ENCODE measurements at places on chromosomes 16 and 17.

DNA sequence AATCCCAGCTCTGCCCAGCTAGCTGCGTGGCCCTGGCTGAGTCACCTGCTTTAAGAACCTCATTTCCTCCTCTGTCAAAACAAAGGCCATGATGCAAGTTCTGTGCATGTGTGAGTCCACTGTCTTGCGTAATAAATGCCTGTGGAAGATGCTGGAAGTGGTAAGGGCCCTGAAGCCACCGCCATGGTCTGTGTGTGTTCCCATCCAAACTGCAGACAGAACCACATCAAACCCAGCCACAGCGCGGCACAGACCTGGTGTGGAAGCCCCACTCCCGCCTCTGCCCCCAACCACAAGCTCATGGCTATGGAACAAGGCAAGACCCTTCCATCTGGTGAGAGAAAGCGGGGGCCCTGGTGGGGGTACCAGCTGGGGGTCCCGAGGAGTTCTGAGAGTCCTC lies 26.0 kb downstream of the NECAB2 start:
- no peak for DNase-seq

DNA sequence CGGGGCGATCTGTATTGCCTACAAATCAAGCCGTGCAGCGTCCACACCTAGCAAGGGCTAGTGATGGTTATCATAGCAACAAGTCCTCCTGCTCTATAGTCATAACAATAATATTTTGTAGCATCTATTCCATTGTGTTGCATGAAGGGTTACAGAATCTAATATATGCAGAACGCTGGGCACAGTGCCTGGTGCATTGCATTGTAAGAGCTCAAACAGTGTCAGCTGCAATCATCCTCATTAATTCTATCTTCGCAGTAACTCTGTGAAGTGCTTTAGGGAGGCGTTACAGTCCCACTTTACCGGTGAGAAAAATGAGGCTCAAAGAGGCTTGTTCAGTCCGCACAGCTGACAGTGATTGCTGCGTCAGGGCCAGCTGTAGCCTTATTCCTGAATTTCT lies 149.4 kb downstream of the RBFOX1 start:
- no peak for DNase-seq

DNA sequence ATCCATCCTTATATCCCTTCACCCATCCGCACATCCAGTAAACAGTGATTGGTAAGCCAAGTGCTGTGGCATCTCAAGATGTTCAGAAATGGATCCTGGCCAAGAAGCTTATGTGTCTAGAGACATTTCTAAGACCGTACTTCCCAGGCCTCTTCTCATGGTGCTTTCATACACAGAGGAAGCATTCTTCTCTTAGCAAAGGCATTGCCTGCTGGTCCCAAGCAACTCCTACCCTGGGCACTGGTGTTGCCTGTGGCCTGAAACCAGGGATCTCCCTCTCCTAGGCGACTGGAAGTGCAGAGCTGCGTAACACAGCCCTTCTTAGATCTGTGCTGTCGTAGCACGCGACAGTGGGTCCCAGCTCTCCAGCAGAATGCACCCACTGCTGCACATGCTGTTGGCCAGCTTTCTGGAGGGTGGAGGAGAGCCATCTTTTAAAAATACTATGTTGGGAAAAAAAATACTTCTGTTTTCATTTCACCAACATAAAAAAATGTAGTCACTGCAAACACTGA lies 182.9 kb downstream of the CCDC182 start:
- DNase-seq: no peak

DNA sequence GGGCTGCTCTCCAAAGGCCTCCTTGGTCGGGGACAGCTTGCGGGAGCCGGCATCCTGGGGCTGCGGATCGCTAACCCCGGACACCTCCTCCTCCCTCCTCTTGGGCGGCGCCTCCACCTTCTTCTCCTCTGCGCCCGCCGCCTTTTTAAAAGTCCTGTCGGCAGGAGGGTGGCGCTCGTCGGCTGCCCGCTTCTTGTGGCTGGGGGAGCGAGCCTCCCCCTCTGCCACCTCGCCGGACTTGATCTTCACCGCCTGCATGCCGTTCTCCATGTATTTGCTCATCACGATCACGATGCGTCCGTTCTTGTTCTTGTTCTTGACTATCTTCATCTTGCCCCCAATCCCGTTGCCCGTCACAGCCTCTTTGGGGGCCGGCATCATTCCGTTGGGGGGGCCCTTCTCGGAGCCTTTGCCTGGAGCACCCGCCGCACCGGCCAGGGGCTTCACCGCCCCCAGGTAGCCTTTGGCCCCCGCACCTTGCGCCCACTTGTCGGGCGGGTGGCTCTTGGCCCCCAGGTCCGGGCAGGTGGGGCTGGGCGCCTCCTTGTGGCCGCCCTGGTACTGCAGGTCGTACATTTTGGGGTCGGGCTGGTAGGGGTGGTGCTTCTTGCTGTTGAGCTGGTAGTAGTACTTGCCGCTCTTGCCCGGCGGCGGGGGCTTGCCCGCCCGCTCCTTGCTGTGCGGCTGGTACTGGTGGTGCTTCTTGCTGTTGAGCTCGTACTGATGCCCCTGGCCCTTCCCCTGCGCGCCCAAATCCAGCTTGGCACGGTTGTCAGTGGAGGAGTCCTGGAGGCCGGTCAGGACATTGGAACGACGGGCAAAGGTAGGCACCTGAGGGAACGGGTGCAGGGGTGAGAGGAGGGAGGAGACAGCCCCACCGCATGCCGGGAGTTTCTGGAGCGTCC lies 4.4 kb downstream of the CBX4 start:
- DNase-seq: no peak

DNA sequence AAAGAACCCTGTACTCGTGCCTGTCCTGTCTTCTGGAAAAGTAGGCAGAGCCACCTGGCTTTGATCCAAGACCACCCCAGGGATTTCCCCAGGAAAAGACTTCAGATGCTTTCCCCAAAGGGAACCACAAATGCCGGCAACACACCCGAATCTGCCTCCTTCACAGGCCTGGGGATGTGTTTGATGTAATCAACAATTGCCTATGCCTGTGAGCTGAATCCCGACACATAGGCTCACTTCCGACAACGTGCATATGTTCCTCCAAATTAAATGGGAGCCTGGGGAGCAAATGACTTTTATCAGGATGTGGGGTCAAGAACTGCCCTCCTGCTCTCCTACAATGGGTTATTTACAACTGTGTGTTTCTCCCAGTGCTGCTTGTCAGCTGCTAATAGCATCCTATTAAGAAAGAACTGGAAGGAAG lies 535.2 kb upstream of the CDH11 start:
- DNase-seq: no peak

DNA sequence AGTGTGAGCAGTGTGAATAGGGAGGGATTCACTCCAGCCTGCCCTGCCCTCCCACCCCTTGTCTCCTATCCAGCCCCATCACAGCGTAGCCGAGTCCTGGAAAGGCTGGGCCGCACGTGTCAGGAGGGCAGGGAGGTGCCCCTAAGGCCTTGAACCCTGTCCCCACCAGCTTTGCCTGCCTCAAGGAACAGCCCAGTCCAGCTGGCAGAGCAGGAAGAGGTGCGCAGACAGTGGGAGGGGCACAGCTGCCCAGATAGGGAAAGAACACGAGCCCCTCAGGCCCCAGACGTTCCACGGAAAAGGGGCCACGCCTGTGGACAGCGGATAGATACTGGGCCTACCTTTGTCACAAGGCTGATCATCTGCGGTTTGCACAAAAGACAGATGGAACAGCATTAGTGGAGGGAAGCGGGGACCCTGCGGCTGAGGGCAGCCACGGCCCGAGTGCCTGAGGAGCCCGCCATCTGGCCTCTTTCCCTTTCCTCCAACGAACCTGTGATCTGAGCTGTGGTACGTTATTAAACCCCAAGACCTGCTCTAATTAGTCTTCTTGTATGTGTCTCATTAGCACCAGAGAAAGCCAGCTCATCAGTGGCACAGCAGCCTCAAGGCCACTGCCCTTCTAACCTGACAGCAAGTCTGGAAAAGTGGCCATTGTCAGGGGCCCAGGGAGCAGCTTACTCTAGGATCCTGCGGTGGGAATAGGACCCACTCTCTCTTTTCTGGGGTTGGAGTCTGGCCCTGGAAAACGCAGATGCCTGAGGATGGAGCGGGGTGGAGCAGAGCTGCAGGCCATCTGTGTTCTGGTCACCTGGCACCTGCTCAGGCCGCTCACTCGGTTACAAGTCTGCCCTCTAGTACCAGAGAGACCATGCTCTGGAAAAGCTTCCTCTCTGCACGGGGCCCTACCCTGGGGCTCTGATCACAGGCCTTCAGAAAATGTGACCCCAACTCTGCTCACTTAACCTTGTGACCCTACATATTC lies 16.3 kb downstream of the MPP3 start:
- DNase-seq: no peak

DNA sequence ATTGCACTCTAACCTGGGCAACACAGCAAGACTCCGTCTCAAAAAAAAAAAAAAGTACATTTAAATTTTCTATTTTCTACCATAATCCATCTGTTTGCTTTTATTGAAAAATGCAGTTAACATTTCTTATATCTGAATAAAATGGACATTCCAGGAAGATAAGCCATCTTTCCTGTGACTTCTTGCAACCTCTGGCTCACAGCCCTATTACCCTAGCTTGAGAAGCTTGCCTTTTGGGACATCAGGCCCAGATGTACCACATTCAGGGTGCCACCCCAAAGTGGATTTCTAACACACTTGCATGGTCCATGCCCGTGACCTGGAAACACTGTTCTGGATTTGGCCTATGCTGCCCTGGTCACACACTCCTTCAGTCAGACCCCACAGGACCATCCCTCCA lies 30.1 kb upstream of the DDX52 start:
- no peak for DNase-seq

DNA sequence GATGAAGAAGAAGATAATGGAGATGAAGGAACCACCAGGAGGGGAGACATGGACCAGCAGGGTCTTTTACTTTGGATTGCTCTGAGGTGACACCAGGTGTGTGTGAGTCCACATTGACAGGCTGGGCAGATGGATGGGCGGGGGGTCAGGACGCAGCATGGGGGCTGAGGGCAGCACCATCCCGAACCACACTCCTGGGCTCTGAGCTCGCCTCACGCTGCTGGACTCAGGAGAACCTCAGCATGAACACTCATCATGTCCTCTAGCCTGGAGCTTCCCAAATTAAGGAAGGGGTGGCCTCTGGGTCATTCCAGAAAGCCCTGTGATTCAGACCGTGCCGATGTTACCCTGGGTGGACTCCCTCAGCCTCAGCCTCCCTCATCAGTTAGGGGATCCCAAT lies 50.4 kb upstream of the MAP3K14 start:
- DNase-seq: no peak

DNA sequence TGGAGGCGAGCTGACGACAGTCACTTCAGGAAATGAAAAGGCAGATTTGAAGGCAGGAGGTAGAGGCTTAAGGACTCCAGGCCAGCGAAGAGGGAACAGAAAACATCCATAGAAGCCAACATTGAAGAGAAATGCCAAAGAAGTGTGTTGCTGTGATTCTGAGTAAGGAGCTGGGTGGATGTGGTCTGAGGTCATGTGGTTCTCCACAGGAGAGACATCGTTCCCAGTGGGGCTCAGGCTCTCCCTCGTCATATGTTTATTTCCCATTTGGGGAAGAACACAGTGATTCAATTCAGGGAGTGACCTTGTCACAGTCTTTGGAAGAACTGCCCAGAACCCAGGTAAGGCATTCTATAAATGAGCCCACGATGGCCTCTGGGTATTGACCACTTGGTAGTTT lies 6.6 kb upstream of the PMP22 start:
- no peak for DNase-seq

DNA sequence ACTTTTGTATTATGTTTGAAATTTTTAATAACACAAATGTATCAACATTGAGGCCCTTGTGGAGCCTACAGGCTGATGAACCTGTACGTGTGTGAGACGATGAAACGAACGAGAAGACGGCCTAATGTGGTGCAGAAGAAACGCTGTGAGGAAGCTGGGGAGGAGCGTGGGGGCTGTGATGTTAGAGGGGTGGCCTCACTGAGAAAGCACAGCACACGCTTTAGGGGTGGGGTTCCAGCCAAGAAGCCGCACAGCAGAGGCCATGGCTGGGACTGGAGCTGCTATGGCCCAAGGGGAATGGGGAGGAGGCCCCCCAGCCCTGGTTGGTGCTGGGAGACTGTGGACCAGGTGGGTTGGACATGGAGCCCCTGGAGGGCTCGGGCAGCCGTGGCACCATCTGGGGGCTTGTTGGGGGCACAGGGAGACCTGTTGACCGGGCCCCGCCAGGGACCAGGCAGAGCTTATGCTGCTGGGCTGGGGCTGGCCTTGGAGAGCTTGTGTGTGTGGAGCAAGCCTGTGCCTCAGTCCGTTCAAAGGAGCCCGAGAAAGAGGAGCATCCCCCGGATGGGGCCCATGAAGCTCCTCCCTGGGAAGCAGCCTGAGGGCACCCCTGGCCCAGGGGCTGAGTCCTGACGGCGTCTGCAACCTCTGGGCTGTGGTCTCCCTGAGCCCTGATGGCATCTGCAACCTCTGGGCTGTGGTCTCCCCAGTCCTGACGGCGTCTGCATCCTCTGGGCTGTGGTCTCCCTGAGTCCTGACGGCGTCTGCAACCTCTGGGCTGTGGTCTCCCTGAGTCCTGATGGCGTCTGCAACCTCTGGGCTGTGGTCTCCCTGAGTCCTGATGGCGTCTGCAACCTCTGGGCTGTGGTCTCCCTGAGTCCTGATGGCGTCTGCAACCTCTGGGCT lies 44.7 kb downstream of the METRNL start:
- DNase-seq: no peak

GRCh38 chr17:2705263-2705662 lies 6.3 kb downstream of the CLUH start:
- DNase-seq: no peak

DNA sequence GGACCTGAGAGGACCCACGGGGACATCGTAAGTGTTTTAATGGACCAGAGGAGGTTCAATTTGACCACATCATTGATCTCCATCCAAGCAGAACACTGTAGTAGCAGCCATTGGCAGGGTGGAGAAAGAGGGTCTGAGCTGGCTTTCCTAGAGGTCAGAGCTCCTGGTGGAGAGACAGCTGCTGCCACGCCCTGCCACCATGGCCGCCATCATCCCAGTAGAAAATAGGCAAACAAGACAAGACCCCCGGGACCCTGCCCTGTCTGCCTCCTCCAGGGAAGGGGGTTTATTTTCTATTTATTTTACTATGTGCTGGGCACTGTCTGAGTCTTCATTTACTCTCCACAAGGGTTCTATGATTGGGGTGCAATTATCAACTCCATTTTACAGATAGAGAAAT lies 11.4 kb upstream of the ITGA3 start:
- DNase-seq: no peak

DNA sequence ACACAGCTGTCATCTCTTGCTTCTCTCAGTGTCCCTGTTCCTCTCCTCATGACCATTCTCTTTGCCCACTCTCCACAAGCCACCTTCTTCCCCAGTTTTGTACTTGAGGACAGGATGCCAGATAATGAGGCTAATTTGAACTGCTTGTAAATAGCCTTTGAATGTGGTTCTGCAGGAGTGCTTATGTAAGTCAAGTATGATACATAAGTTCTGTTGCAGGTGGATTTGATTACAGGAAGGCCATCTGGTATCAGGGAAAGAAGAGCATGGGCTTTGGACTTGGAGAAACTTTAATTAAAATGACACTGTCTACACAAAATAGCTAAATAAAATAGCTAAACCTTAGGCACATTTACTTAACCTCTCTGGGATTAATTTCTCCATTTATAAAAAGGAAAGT lies 120.2 kb upstream of the HLF start:
- no peak for DNase-seq

- DNase-seq: no peak
Measured at GRCh38 chr17:74037320-74037719, 166.2 kb upstream of the RPL38 start.

Data from stimulated activated CD8-positive, alpha-beta memory T cell treated with anti-CD3 and anti-CD28 coated beads, Interleukin-4, amount 100 ng/mL, for 1 hour (primary cell).